ENCODE measurements at places on chromosomes 12 and 14.

DNA sequence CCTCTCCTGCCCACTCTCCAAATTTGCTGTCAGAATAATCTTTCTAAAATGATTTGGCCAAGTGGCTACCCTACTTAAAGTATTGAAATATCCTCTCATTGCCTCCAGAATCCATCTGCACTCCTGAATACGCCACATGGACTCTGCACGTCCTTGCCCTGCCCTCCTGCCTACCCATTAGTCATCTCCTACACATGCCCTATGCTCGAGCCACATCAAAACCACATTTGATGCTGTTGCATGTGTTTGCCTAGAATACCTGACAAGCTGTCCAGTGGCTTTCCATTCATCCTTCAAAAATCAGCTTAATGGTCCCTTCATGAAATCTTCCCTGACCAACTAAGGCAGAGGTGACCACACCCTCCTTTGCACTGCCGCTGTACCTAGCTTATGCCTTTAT is 17.0 kb downstream of the VCPKMT start:
- DNase-seq: peak; percentile 73

GRCh38 chr14:95037273-95037672 is 120.1 kb downstream of the DICER1 start:
- no peak for DNase-seq

DNA sequence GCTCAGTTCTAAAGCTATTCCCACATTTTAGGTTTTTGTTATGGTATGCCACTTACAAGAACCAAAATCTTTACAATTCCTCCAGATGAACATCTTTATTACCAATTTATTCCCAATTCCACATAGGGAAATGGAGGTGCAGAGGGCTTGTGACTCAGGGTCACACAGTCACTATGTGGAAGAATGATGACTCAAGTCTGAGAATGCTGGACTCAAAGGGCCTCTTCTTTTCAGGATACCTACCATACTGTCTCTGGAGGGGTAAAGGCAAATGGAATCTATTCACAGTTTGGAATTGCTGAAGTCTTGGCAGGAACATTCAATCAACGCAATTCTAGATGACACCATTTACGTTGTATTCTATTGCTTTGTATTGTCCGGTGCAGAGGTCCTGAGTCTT is 48.2 kb upstream of the MANSC4 start:
- DNase-seq: peak; percentile 80

DNA sequence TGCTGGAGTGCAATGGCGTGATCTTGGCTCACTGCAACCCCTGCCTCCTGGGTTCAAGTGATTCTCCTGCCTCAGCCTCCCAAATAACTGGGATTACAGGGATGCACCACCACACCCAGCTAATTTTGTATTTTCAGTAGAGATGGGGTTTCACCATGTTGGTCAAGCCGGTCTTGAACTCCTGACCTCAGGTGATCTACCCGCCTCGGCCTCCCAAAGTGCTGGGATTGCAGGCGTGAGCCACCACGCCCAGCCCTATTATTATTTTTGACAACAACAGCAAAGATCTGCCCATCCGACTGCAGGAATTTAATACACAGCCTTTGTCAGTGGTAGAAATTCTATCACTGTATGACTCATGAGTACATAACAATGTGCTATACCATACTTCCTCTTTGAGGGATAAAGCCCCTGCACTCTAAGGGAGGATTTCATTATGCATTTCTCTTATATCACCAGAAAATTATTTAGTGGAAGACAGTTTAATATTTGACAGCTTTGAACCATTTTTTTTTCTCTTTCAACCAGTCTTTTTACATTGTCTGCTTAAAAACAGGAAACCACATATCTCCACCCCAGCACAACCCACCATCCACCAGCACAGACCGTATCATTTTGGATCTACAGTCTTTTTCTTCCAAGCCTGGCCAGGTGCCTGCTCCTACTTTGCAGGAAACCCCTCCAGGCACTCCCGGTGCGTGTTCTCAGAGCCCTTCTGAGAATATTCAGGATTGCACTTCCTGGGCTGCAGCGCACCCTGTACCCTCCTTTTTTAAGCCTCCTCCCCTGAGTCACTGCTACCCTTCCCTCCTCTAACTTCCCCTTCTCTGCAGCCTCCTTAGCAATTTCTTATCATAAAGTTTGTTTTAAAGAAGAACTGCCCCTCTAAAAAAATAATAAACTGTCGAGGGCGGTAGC is 594 bp downstream of the ARHGDIB start:
- DNase-seq: peak; percentile 78

DNA sequence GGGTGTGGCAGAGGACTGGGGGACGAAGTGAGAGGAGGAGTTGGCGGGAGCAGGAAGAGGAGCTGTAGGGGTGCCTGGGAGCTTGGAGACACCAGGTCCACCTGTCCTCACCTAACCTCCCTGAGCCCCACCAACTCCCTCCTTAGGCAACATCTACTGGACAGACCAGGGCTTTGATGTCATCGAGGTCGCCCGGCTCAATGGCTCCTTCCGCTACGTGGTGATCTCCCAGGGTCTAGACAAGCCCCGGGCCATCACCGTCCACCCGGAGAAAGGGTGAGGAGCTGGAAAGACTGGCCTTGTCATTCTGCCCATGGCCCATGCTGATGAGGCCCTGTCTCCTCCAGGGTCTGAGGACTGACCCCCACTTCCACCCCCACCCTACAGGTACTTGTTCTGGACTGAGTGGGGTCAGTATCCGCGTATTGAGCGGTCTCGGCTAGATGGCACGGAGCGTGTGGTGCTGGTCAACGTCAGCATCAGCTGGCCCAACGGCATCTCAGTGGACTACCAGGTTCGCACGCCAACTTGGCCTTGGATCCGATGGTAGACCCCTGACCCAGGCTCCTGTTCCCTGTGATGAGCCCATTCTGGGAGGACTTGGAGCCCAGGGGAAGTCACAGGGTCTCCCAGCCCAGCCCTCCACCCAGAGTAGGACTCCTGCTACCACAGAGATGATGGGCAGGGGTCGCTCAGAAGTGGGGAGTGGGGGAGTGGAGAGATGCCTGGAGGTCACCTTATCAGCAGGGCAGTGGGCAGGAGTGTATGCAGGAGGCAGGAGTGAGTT is 32.5 kb upstream of the NXPH4 start:
- DNase-seq: no peak

GRCh38 chr12:52486166-52487105 is 6.6 kb downstream of the KRT6A start:
- DNase-seq: peak; percentile 84

GRCh38 chr12:131642101-131642540 is 68.8 kb upstream of the SFSWAP start:
- no peak for DNase-seq

GRCh38 chr14:77061630-77062257 is 33.2 kb upstream of the IRF2BPL start:
- no peak for DNase-seq

- no peak for DNase-seq
These were observed 333.7 kb downstream of the GLT1D1 start for GRCh38 chr12:129186952-129187351.

DNA sequence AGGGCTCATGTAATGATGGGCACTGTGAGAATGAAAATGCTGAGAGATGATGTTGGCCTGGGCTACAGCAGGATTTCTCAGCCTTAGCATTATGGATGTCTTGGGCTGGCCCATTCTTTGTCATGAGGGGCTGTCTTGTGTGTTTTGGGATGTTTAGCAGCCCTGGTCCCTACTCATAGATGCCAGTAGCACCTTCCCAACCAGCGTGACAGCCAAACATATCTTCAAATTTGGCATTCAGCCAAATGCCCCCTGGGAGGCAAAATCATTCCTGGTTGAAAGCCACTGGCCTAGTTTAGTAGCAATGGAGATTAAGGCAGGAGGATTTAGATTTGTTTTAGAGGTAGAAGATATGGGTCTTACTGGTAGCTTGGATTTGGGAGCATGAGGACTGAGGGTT is 26.6 kb downstream of the UBE3B start:
- no peak for DNase-seq

DNA sequence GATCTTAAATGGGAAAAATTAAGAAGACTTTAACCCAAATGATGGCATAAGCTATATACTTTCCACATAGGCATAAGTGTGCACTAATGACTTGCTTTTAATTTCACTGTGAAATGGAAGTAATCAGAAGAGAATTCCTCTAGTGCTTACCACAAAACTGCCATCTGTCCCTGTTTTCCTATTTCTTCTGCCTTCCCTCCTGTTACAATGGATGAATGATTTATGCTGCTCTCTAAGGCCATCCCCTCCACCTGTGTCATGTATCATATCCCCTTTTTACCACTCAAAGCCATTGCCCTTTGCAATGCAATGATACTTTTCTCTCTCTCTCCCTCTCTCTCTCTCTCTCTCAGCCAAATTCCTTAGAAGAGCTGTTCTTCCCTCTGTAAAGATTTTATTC is 109.1 kb downstream of the C12orf50 start:
- no peak for DNase-seq

- DNase-seq: no peak
These were observed 33.7 kb upstream of the SELPLG start for GRCh38 chr12:108667349-108667748.

DNA sequence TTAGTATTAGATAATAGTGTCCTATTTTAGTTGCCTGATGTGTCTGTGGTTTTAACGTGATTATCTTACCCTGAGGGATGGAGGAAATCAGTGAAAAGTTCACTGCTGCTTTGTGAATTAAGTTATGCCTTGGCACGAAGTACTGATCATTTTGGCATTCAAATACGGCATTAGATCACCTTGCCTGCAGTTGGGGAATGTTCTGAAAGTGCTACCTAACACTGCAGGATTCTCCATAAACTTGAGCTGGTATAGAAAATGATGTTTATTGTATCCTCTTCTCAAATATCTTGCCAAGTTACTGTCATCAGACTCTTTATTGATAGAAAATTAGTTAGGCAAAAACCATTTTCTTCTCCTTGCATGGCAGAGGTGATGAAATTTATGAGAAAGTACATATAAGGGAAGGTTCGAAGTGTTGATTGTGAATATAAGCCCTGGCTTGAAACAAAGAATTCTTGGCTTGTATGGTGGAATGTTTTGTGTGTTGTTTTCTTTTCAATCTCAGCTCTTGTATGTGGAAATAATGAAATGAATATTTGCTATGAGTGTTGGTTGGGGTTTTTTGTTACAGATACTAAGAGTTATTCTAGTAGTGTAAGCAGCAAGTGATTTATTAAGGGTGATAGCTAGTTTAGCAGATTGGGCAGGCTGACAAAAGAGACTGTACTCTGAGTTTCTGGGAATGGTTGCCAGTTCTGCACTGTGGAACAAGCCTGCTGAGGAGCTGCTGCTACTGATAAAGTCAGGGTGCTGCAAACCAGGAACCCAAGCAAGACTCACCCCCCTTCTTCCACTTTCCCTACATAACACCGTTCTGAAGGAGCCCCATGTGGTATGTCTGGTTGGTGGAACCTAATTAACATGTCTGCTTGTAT is 448.3 kb downstream of the PCNX1 start:
- DNase-seq: peak; percentile 58

DNA sequence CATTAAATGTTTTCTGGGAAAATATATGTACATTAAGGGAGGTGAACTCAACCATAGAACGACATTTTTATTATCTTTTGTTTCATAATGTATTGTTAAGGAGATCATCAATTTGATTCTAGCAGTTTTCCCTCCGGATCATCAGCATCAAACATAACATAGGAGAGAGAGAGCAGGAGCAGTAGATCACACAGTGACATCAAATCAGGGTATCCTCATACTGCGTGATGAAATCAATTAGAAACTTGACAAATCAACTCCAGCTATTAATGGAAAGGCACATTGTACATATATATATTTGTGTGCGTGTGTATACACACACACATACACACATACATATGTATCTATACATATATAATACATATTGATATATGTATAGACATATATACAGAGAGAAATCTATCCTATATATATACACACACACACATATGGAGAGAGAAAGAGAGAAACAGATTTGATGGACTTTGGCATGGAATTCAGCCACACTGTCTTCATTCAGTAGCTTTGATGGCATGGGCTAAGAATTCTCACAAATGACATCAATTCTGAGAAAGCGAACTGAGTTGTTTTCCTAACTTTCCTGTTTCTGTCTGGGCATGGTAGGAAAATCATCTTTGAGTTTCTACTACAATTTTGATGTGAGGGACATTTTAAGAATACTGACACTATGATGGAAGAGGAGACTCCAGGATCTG is 1302.8 kb upstream of the SEL1L start:
- no peak for DNase-seq

- DNase-seq: no peak
These were observed 59.0 kb downstream of the FAR2 start for GRCh38 chr12:29208060-29208459.

- peak; percentile 81 for DNase-seq
These were observed 2.6 kb downstream of the ITPK1 start for GRCh38 chr14:93112891-93113677.

DNA sequence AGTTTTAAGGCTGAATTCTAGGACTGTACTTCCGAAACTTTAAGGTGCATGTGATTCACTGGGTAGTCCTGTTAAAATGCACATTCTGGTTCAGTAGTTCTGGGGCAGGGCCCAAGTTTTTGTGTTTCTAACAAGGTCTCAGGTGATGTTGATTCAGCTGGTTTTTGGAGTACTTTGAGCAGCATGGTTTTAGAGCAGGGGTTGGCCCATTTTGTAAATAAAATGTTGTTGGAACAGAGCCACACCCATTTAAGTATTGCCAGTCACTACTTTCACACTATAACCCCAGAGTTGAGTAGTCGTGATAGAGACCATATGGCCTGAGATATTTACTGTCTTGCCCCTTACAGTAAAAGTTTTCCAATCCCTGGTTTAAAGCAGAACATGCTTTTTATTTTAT is 111.3 kb downstream of the SYNE2 start:
- no peak for DNase-seq

DNA sequence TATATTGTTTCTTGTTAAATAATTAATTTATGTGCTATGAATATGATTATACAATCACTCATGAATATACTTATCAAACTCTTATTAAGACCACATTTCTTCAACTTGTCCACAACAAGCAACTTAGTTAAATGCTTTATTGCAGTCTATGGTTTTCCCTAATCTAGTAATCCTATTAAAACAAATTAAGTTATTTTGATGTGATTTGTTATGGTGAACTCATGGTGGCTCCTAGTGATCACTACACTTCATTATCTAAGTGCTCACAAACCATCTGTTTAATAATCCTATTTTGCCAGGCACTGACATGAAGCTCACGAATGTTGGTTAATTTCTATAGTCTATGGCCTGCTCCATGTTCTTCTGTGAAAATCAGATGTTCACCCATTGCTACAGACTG is 42.9 kb downstream of the INSM2 start:
- no peak for DNase-seq

DNA sequence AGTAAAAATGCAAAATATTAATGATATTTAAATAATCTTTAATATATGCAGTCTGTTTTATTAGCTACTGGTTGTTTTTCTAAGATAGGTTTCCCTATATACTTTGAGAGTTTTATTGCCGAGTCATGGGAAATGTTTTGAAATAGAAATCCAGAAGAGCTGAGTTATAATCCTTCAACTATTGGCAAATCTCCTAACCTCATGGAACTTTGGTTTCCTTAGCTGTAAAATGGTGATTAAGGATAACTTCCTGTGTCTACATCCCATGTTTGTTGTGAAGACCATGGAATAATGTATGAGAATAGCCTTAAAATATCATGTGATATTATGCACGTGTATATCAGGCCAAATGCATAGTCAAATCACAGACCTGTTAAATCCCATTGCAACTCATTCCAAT is 51.0 kb downstream of the UNC79 start:
- no peak for DNase-seq

GRCh38 chr12:51773145-51773869 is 75.2 kb downstream of the FIGNL2 start:
- DNase-seq: peak; percentile 79
